Dermis microvascular lymphatic vessel endothelial cell (primary cell): ENCODE measurements at places on chromosomes 5 and 9.
A peak's percentile ranks its signal among the peaks of the same experiment; 100 is the strongest.

DNA sequence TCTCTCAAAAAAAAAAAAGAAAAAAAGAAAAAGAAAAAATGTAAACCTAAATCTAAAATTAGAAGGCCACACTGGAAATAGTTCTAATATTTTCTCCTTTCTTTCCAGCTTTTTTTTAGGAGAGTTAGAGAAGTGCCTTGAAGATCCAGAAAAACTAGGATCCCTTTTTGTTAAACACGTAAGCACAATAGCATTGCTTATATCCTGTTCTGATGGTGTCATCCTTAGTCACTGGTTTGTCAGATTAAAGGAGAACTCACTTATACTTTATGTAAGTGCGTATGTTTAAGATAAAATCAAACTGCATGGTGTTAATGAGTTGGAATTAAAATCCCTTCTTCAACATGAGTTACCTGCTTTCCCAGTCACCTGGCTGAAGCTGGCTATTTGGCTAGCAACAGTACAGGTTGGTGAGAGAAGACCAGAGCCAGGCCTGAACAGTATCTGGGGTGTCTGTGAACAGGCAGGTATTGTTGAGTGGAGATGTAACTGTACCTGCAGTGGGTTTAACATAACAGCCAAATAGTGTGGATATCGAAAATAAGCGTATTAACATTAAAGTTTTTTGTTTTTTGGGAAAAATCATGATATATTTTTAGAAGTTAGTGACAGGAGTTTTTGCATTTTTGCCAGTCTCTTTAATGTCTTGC lies 104.7 kb upstream of the OTULINL start:
- DNase-seq = no peak

DNA sequence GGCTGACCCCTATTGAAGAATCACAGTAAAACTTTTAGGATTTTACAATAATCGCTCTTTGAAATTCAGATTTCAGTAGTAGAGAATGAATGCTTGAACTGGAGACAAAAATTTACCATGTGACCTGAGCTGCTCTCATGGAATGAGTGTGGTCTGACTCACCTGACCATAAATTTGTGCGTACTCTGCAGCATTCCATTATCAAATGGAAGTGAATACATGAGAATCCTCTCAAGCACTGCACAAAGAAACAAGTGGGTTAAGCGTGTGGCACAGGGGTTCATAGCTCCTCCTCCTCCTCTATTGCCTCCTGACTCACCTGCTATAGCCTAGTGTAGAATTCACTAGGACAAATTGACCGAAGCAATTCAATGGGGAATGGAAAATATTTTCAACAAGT lies 269.8 kb upstream of the CDH9 start:
- DNase-seq = no peak

- DNase-seq = no peak
These were observed 41.5 kb downstream of the PIP5K1B start for GRCh38 chr9:68746525-68746924.

DNA sequence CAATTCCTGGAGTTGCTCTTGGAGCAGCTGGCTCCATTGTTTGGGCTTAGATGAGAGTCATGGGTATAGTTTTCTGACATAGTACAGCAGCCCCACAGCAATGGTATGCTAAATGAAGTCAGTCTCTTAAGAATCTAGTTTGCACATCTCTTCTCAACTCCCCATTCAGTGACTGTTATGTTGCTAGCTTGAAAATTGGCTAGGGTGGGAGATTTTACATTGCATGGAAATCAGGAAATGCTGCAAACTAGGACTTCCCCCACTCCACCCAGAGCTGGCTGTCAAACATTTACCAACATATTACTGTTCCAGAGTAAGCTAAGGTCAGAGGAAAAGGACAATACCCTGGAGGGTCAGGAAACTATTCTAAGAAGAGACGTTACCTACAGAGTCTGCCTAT lies 17.6 kb upstream of the FCHO2 start:
- DNase-seq = no peak

GRCh38 chr5:78905084-78905938 lies 79.8 kb downstream of the ARSB start:
- DNase-seq = no peak

DNA sequence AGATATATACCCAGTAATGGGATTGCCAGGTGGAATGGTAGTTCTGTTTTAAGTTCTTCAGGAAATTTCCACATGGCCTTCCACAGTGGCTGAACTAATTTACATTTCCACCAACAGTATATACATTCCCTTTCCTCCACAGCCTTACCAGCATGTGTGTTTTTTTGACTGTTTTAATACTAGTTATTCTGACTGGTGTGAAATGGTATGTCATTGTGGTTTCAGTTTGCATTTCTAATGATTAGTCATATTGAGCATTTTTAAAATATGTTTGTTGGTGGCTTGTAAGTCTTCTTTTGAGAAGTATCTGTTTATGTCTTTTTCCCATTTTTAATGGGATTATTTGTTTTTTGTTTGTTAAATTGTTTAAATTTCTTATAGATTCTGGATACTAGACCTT lies 208.9 kb downstream of the CFAP90 start:
- DNase-seq = no peak

DNA sequence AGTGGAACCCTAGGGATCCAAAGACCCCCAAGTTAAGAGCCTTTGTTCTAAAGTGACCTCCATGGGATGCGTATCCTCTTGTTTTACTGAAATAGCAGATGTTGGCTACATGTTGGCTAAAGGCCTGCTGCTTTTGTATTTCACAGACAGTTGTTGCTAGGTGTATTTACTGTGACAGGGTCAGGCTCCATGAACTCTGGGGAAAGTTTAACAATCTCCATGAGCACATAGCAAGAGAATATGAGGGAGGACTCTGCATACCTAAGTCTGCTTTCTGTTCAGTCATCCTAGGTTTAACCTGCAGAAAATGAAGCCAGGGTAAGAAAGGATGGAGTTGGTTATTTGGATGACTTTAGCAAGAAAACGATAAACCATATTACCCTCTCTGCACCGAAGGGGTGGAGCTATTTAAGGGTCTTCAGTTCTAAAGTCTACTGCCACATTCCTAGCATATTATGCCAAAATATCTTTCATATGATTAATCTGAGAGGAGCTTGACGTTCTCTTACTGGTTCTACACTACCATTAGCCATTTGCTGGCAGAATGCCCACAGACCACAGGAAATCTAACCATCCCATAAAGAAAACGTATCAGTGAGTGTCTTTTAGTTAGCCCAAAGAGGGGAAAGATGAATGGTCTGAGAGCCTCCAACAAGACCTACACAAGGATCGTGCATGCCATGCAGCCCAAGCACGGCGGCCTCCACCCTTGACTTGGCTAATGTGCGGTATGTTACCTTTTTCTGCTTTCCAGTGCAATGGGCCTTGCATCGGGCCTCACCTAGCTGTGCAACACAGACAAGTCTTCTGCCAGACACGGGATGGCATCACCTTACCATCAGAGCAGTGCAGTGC lies 127.8 kb downstream of the SAXO1 start:
- peak; percentile 41 for DNase-seq
